ENCODE measurements at places on chromosomes 4 and X. TPM values are rescaled to one million over a fixed set of nuclear protein-coding genes. Genes with fewer than 3 reads are reported as not detected.

DNA sequence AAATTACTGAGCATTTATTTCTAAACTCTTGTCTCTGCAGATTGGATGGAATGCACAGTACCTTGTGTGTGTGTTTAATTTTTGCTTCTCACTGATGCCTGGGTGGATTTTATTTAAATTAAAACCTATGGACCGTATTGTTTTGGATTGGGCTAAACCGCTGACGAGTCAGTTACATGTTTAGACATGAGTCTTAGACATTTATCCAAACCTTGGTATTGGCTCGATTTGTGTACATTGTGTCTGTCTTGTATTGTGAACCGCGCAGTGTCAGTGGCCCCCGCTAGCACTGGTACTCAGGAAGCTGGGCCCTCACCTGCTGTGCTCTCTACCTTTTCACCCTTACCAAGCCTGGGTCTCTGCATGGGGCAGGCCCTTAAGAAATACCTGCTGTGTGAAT is 40.8 kb upstream of the TADA2B start:
- no peak for DNase-seq

DNA sequence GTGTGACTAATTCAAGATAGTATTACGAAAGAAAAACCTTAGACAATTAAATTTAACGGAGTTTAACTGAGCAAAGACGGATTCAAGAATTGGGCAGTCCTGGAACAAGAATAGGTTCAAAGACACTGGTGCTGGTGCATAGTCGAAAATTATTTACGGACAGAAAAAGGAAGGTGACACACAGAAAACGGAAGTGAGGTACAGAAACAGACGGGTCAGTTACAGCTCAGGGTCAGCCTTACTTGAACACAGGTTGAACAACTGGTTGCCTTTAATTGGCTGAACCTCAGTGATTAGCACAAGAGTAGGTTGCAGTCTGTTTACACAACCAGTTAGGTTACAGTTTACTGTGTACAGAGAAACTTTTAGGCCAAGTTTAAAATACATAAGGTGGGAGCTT is 31.5 kb downstream of the KLHL8 start:
- DNase-seq, result no peak

DNA sequence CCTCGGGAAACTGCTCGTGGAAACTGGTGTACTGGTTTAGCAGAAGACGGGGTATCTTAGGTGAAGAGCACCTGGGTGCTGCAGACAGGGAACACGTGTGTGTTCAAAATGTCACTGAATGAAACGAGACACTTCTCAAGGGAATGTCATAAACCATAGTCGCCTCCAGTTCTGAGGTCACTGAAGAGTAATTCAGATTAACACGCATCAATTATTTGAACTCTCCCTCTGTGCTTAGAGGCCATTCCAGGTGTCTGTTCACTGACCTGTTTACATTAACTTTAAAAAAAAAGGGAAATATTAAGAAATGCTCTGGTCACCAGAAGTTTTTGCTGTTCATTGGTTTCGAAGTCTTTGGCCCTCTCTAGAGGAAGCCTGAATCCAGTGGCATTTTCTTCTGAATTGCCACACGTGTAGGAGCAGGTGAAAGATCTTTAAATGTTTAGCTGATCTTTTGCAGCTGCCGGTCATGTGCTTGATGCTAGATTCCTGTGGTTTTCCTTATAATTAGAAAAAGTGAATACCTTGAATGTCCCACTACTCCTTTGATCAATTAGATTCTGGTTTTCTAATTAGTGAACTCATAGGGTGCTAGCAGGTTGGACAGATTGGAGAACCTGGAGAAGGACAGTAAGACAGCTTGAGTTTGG is 330.5 kb downstream of the ARHGAP10 start:
- DNase-seq, result no peak

GRCh38 chrX:45851434-45851991 is 650.8 kb upstream of the DIPK2B start:
- no peak for DNase-seq

DNA sequence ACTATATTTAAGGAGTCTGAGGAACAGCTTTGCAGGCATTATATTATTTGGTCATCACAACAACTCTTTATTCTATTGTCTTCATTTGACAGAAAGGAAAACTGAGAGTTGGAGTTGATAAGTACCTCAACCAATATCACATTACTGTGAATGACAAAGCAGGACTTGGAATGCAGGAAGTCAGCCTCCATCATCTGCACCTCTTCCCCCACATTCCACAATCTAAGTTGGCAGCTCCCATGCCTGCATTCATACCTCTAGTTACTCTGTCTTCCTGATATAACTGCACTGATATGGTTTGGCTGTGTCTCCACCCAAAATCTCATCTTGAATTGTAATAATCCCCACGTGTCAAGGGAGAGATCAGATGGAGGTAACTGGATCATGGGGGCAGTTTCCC is 356.7 kb downstream of the GALNTL6 start:
- no peak for DNase-seq

GRCh38 chr4:26431461-26432180 is 58.7 kb downstream of the CCKAR start:
- no peak for DNase-seq

- DNase-seq, result no peak
Observed at GRCh38 chr4:122537388-122538135, 81.0 kb upstream of the IL2 start.

DNA sequence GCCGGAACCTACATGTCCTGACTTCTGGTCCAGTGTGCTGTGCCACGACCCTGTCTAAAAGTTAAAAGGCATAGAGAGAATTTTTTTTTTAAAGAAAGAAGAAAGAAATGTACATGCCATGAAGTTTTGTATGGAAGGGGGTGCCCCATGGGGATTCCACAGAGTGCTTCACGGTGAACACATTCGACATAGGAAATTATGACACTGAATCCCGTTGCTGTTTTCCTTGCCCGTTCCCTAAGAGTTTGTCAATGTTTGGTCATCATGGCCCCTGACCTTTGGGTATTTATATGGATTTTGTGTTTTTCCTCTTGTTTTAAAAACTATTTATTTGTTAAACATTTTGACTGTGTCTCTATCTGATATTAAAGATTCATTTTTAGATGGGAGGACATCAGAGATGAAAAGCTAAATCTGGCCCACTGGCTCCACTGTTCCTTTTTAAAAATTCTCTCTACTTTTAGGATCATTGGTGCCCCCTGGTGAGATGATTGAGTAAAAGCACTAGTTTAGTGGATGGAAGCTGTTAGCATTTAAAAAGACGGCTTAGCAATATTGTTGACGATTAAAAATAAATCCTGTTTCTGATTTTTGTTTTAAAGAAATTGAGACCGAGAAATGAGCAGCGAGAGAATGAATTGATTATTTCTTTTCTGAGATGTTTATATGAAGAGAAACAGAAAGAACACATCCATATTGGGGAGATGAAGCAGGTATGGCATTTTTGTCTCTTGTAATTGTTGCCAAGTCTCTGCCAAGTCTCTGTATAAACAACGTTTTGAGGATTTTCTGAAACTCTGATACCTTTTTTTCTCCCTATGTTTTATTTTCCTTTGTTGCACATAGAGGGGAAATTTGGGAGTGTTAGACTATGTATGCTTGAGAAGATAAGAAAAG is 75.0 kb downstream of the PTTG2 start:
- no peak for DNase-seq

GRCh38 chr4:45120163-45120562 is 393.8 kb upstream of the GNPDA2 start:
- peak; percentile 22 for DNase-seq

DNA sequence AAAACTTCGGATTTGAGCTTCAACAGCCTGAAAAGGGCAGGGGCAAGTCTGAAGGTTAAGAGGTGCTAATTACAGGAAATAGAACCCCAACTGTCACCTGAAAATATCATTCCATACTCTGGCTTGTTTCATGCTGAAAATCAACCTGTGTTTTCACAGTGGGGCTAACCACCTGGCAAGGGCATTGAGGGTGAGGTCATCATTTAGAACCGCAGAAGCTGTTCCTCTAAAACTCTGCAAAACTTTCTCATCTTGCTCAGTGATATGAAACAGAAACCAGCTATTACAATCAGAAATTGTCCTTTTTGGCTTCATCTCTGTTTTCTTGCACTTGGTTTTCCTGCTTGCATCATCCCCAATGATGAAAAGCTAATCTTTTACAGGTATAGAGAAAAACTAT is 247.6 kb downstream of the DCLK2 start:
- DNase-seq, result no peak

GRCh38 chr4:150501983-150502382 is 80.0 kb upstream of the MAB21L2 start:
- no peak for DNase-seq

GRCh38 chr4:18113710-18114331 is 92.3 kb upstream of the LCORL start:
- no peak for DNase-seq

PABPC1L2B gene
- total RNA-seq, result not detected

PWWP3B gene
- 0.36 TPM for total RNA-seq

KLHL34 gene
- 0.12 TPM for total RNA-seq

SMARCA1 gene
- total RNA-seq, result 20.1 TPM

CFAP47 gene
- total RNA-seq, result not detected

TRIM75 gene
- total RNA-seq, result not detected

PCYT1B gene
- total RNA-seq, result 3.5 TPM

SOWAHB gene
- 9.4 TPM for total RNA-seq

Measured in epithelial cell of proximal tubule (primary cell).